HepG2 (cell line): ENCODE measurements at places on chromosomes 13 and 19. TPM values are rescaled to one million over a fixed set of nuclear protein-coding genes. Genes with fewer than 3 reads are reported as not detected.

- no peaks in the 10 kb centered on the region for H3K27me3 ChIP-seq
- no peak overlapping the region for H3K27ac ChIP-seq
- no peaks in the 10 kb centered on the region for H3K36me3 ChIP-seq
- H3K4me3 ChIP-seq, result no peak overlapping the region
- H3K4me1 ChIP-seq, result peaks cover 22% of the 10 kb centered on the region
These were observed 217.4 kb downstream of the DLEU7 start for GRCh38 chr13:50626101-50626547.

- no peak overlapping the region for H3K27ac ChIP-seq
- DNase-seq, result no peak
- no peaks in the 10 kb centered on the region for H3K27me3 ChIP-seq
- H3K36me3 ChIP-seq, result no peaks in the 10 kb centered on the region
- no peak overlapping the region for H3K4me3 ChIP-seq
These were observed 137.6 kb downstream of the GPC6 start for GRCh38 chr13:93364166-93364565.

GRCh38 chr13:24110011-24110410 is 50.5 kb upstream of the SPATA13 start:
- peaks cover 6% of the 10 kb centered on the region; the same call in 2 of the 3 replicates for H3K27me3 ChIP-seq
- no peak for DNase-seq
- H3K27ac ChIP-seq, result no peak overlapping the region
- no peak overlapping the region for H3K4me3 ChIP-seq
- no peaks in the 10 kb centered on the region for H3K36me3 ChIP-seq

- 0 out of 2 replicates have a peak, but pooled peaks cover under 1% of the 10 kb centered on the region for H3K4me1 ChIP-seq
- no peaks in the 10 kb centered on the region; the same call in 1 of the 2 replicates for H3K27me3 ChIP-seq
- no peak overlapping the region for H3K27ac ChIP-seq
- H3K4me3 ChIP-seq, result no peak overlapping the region
These were observed 5.8 kb upstream of the FLT3LG start for GRCh38 chr19:49468199-49468598.

DNA sequence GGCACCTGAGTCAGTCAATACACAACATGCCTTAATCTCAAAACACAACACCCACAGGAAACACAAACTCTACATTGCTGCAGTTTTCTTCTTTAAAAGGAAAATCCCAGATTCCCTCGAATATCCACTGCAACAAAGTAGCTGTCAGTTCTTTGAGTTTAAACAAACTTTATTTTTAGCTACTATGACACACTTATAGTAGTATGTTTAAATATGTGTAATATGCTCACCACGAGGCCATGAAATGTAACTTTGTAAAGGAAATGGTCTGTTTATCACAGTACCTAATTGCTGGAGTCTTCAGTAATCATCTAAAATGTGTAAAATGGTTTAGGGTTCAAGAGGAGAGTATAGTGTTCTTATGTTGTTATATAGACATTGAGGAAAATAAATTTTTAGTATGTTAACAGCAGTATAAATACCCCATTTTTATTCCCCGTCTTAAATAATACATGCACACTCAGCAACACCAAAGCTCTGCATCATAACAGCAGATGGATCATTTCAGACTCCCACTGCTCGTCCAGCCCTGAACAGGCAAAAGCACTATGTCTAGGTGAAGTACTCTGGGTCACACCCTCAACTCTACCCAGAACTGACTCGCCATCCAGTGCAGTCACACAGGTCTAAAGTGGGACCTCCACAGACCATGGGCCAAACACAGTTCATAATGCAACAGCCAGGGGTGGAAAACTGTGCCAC is 20.6 kb downstream of the TUBGCP3 start:
- H3K4me3 ChIP-seq, result no peak overlapping the region
- no peak overlapping the region for H3K27ac ChIP-seq
- no peak for DNase-seq
- H3K36me3 ChIP-seq, result peaks cover 8% of the 10 kb centered on the region
- H3K4me1 ChIP-seq, result peaks cover 9% of the 10 kb centered on the region
- no peaks in the 10 kb centered on the region for H3K27me3 ChIP-seq

DNA sequence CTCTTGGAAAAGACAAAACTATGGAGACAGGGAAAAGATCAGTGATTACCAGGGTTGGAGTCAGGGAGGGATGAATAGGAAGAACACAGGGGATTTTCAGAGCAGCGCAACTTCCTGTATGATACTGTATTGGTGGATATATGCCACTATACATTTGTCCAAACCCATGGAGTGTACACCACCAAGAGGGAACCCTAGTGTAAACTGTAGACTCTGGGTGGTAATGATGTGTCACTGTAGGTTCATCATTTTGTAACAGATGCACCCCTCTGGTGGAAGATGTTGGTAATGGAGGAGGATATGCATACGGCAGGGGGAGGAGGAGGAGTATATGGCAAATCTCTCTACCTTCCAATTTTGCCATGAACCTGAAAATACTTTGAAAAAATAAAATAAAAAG is 68.1 kb downstream of the UFM1 start:
- H3K36me3 ChIP-seq, result no peaks in the 10 kb centered on the region
- no peak overlapping the region for H3K4me3 ChIP-seq
- DNase-seq, result peak; percentile 8

DNA sequence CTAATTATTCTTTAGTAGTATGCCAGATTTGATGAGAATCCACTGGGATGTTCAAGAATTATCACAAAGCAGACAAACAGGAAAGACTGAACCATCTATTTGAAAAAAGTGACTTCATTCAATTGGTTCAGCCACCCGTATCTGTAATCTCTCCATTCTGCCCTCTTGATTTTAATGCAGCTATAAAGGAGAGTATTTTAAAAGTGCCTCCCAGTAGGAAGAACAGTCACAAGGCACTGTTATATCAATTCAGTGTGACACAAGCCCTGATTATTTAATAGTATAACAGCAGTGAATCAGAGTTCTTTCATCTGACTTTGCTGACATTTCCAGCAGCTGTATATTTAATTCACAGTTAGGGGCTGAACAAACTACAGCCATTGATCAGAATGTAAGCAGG is 77.3 kb upstream of the SLAIN1 start:
- H3K27ac ChIP-seq, result no peak overlapping the region
- H3K4me3 ChIP-seq, result no peak overlapping the region
- DNase-seq, result no peak
- H3K36me3 ChIP-seq, result no peaks in the 10 kb centered on the region
- no peaks in the 10 kb centered on the region for H3K4me1 ChIP-seq

GRCh38 chr13:76790526-76790925 is 95.7 kb downstream of the KCTD12 start:
- no peaks in the 10 kb centered on the region for H3K4me1 ChIP-seq
- H3K27me3 ChIP-seq, result no peaks in the 10 kb centered on the region
- H3K27ac ChIP-seq, result no peak overlapping the region
- H3K4me3 ChIP-seq, result no peak overlapping the region

DNA sequence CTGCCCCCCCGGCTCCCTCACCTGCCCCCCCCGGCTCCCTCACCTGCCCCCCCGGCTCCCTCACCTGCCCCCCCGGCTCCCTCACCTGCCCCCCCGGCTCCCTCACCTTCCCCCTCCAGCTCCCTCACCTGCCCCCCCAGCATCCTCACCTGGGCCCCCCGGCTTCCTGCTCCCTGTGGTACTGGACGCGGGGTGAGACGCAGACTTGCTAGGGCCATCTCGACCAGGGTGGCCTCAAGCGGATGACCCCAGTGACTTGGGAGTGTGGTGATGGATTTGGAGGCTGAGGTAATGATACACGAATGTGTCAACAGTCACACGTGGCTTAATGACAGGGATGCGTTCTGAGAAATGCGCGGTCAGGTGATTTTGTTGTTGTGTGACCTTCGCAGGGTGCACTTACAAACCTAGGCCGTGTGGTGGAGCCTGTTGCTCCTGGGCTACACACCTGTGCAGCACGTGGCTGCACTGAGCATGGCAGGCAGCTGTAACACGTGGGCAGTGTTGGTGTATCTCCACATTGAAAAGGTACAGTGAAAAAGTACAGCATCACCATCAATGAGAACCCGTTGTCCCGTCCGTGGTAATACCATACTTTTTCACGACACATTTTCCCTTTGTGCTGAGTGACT is 197.8 kb downstream of the TEX29 start:
- no peak overlapping the region for H3K4me3 ChIP-seq
- DNase-seq, result no peak
- H3K4me1 ChIP-seq, result no peaks in the 10 kb centered on the region
- H3K27ac ChIP-seq, result no peak overlapping the region

DNA sequence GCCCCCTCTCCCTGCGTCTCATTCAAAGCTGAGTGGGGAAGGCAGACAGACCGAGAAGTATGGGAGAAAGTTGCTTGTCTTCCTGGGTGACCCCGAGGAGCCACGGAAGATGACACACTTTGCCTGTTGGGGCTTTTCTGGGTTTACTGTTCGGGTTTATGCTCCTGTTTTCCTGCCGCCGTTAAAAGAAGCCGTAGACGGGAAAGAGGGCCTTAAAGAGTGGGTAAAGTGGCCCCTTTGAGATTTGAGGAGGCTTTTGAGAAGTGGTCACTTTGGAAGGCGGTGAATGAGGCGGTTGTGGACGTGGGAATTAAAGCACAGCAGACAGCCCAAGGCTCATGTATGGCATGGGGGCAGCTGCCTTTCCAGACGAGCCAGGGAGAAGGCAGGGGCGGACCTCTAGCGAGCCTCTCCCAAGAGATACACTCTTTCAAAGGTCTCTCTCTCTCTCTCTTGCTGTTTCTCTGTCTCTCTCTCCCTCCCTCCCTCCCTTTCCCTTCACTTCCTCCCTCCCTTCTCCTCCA is 493 bp upstream of the LHFPL6 start:
- H3K27me3 ChIP-seq, result peaks cover 4% of the 10 kb centered on the region; the same call in 1 of the 2 replicates
- DNase-seq, result no peak
- peaks cover 6% of the 10 kb centered on the region for H3K4me1 ChIP-seq
- no peaks in the 10 kb centered on the region for H3K36me3 ChIP-seq
- peak overlapping the region; percentile 52 for H3K4me3 ChIP-seq

DNA sequence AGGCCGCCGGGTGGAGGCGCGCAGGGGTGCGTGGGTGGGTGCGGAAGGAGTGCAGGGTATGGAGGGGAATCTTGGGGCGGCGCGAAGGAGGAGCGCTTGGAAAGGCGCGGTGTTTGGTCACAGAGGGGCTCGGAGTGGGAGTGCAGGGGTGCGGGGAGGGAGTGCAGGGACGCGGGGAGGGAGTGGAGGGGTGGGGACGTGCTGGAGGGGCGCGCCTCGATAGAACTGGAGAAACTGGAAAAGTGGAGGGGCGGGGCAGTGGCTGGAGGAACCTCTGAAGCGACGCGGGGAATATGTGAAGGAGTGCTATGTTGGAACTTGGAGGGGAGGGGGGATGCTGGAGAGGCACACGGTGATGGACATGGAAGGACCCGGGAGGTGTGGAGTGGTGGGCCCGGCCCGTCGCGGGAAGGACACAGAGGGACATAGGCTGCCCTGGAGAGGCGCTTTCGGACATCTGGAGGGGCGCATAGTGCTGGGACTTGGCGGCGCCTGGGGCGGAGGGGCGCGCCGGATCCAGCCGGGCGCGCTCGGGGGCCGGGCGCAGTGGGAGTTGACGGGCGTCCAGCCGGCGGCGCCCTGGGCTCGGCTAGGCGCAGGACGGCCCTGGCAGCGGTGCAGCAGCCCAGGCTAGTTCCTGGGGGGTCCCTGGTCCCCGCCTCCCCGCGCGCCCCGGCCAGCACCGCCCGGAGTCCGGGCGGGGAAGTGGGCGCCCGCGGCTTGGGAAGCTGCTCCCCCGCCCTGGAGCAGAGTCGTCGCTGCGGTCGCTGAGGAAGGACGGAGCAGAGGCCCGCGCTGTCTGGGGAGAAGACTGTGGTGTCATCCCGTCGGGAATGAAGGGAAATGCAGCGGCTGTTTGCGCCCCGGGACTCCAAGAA is 20.8 kb upstream of the SGCG start:
- H3K4me1 ChIP-seq, result no peaks in the 10 kb centered on the region
- no peak overlapping the region for H3K27ac ChIP-seq
- H3K27me3 ChIP-seq, result no peaks in the 10 kb centered on the region
- DNase-seq, result no peak

DNA sequence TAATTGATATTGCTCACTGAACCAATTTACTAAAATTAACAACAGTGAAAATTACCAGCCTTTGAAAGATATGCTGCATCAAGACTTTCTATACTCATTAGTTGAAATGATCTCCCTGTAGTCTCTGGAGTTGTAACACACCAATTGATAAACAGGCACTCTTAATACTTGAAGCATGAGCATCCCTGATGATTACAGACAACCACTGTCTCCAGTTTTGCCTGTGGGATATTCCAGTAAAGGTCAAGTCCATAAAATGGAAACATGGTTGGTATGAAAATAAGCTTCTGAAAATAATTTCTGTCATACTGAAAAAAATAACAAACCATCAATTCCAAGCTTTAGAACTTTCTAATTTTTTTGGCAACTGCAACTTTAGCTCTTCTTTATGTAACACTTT is 405.8 kb downstream of the SPRY2 start:
- no peak overlapping the region for H3K4me3 ChIP-seq
- H3K27ac ChIP-seq, result no peak overlapping the region
- no peak for DNase-seq

DNA sequence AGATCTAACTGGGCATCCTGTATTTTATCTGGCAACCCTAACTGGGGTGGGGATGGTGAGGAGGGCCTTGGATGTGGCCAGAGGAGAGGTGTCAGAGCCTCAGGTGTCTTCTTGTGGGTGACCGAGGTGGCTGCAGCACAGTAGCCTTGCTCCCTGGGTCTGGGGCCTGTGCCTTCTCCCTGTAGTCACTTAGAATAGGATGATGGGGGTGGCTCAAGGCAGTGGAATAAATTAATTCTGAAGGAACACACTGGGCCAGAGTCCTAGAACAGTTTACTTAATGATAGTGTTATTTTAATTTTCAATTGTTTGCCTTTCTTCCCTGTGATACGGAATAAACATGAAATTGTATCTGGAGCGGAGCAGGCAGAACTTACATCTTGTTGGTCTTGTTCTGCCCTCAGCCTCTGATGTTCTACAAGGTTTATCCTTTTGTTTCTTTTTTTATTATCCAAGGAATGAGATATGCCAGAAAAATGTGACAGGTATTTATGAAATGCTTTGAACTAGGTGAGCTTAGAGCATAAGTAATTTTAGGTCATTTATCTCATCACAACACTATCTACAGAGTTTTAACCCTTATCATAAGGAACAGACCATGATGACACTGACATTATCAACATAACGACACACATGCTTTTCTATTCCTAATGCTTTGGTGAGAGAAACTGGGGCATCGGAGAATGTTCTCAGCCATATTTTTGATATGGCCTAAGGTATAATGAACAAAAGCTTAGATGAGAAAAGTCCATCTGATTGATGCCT is 51.4 kb downstream of the LRCH1 start:
- peaks cover 95% of the 10 kb centered on the region for H3K4me1 ChIP-seq
- H3K27ac ChIP-seq, result peak overlapping the region; percentile 5
- H3K36me3 ChIP-seq, result no peaks in the 10 kb centered on the region
- no peak overlapping the region for H3K4me3 ChIP-seq
- peak; percentile 25 for DNase-seq

GRCh38 chr13:24203811-24204210 is 43.3 kb downstream of the SPATA13 start:
- H3K4me1 ChIP-seq, result peaks cover 28% of the 10 kb centered on the region
- no peak overlapping the region for H3K27ac ChIP-seq
- H3K27me3 ChIP-seq, result no peaks in the 10 kb centered on the region; the same call in 1 of the 2 replicates
- DNase-seq, result no peak
- no peak overlapping the region for H3K4me3 ChIP-seq
- H3K36me3 ChIP-seq, result no peaks in the 10 kb centered on the region

GRCh38 chr19:51016798-51017683 is 2.5 kb downstream of the KLK10 start:
- no peaks in the 10 kb centered on the region for H3K36me3 ChIP-seq
- H3K27me3 ChIP-seq, result peaks cover 3% of the 10 kb centered on the region
- 0 out of 2 replicates have a peak, but pooled peaks cover 4% of the 10 kb centered on the region for H3K4me1 ChIP-seq
- DNase-seq, result peak; percentile 31
- H3K4me3 ChIP-seq, result peak overlapping the region; percentile 16; the same call in 1 of the 2 replicates

LGI4 gene
- not detected in 2 replicates for total RNA-seq

BRME1 gene
- 0.84 and 1.5 TPM in 2 replicates for total RNA-seq

HTR2A gene
- total RNA-seq, result not detected in 2 replicates

NBEA gene
- total RNA-seq, result 2.7 and 5.0 TPM in 2 replicates

IFNL1 gene
- not detected in 2 replicates for total RNA-seq

CEBPA gene
- 99.9 and 103 TPM in 2 replicates for total RNA-seq

CGB5 gene
- total RNA-seq, result not detected in 2 replicates

ZNF709 gene
- total RNA-seq, result 3.9 and 4.7 TPM in 2 replicates

DCLK1 gene
- not detected in 2 replicates for total RNA-seq

FFAR2 gene
- total RNA-seq, result not detected in 2 replicates

ZIM2 gene
- 4.4 and 10.3 TPM in 2 replicates for total RNA-seq
